Activated naive CD4-positive, alpha-beta T cell treated with anti-CD3 and anti-CD28 coated beads for 36 hours (primary cell): ENCODE measurements at places on chromosomes 12 and 14. TPM values are rescaled to one million over a fixed set of nuclear protein-coding genes. Genes with fewer than 3 reads are reported as not detected.

Gene IL22
- total RNA-seq: not detected

Gene MARS1
- 481 TPM for total RNA-seq

Gene LRP1-AS
- total RNA-seq: not detected

Gene MED13L
- 46.0 TPM for total RNA-seq

Gene DCN
- not detected for total RNA-seq

Gene CAPRIN2
- total RNA-seq: 11.3 TPM

Gene CISTR
- not detected for total RNA-seq

Gene TMEM30B
- total RNA-seq: 3.0 TPM

Gene ERC1
- 17.4 TPM for total RNA-seq

Gene KRT81
- total RNA-seq: not detected

Gene SNAPC1
- 9.2 TPM for total RNA-seq

Gene LMNTD1
- total RNA-seq: not detected

GRCh38 chr12:19215115-19215514 is 85.6 kb downstream of the PLEKHA5 start:
- no peak overlapping the region for H3K4me3 ChIP-seq
- H3K27ac ChIP-seq: no peak overlapping the region
- DNase-seq: no peak
- no peaks in the 10 kb centered on the region for H3K36me3 ChIP-seq

GRCh38 chr14:59582161-59582560 is 5.5 kb upstream of the CCDC175 start:
- no peak for DNase-seq
- H3K27ac ChIP-seq: no peak overlapping the region
- no peaks in the 10 kb centered on the region for H3K36me3 ChIP-seq
- H3K27me3 ChIP-seq: no peaks in the 10 kb centered on the region
- H3K4me3 ChIP-seq: no peak overlapping the region

DNA sequence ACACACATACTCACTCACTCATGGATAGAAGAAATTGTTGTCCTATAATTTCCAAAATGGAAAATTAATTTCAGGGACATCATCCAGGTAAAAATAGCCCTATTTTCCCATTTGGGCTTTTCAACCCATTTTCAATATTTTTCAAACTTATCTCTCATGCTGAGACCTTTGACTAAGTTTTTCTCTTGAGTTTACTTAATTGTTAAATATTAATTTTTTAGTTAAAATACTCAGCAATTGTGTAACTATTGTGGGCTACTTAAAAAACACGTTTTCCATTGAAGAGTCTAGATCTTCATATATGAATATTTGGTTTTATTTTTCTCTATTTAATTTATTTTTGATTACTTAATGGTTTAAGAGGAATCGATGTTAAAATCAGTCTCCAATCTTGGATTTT is 14.2 kb upstream of the TAS2R43 start:
- peaks cover 21% of the 10 kb centered on the region for H3K4me1 ChIP-seq
- peaks cover 60% of the 10 kb centered on the region for H3K36me3 ChIP-seq
- no peak overlapping the region for H3K4me3 ChIP-seq
- no peak overlapping the region for H3K27ac ChIP-seq
- DNase-seq: no peak

DNA sequence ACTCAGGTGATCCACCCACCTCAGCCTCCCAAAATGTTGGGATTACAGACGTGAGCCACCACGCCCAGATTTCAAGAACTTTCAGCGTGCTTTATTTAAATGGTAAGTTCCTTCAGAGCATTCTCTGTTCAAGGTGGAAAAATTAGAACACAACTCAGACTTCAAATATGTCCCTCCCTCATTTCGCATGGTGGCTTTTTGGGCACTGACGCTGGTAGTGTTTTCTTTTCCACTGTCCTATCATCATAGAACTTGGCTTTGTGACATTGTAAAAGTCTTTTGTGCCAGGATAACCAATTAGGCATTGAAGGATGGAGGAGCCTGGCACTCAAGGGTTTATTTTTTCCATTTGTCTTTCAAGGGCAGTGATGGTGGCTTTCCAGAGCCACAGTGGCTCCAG is 190.8 kb downstream of the NUAK1 start:
- H3K27me3 ChIP-seq: peaks cover 10% of the 10 kb centered on the region
- H3K36me3 ChIP-seq: no peaks in the 10 kb centered on the region
- H3K4me1 ChIP-seq: no peaks in the 10 kb centered on the region
- no peak for DNase-seq
- no peak overlapping the region for H3K4me3 ChIP-seq

GRCh38 chr14:75723716-75724115 is 62.7 kb downstream of the TTLL5 start:
- no peak overlapping the region for H3K27ac ChIP-seq
- DNase-seq: no peak
- H3K36me3 ChIP-seq: peaks cover 49% of the 10 kb centered on the region

- H3K27me3 ChIP-seq: peaks cover 3% of the 10 kb centered on the region
- H3K36me3 ChIP-seq: no peaks in the 10 kb centered on the region
- H3K4me3 ChIP-seq: no peak overlapping the region
- H3K4me1 ChIP-seq: peaks cover 67% of the 10 kb centered on the region
- DNase-seq: no peak
These were observed 19.0 kb downstream of the RIN3 start for GRCh38 chr14:92532490-92533163.

- no peak overlapping the region for H3K4me3 ChIP-seq
- H3K4me1 ChIP-seq: peaks cover 31% of the 10 kb centered on the region
- no peak for DNase-seq
- H3K27ac ChIP-seq: no peak overlapping the region
- peaks cover 12% of the 10 kb centered on the region for H3K27me3 ChIP-seq
- no peaks in the 10 kb centered on the region for H3K36me3 ChIP-seq
These were observed 5.2 kb downstream of the GALNT9 start for GRCh38 chr12:132324173-132324572.

DNA sequence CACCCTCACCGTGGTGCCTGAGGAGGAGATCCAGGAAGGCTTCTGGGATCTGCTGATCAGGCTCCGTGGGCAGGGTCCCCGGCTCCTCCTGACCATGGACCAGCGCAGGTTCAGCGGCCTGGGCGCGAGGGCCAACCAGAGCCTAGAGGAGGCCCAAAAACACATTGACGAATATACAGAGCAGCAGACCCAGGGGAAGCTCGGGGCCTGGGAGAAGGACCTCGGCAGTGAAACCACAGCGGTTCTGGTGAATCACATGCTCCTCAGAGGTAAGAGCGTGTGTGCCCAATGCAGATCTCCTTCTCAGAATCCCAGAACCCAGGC is 29.4 kb downstream of the SERPINA3 start:
- H3K27me3 ChIP-seq: peaks cover 3% of the 10 kb centered on the region
- DNase-seq: no peak
- H3K36me3 ChIP-seq: no peaks in the 10 kb centered on the region
- no peak overlapping the region for H3K4me3 ChIP-seq
- no peak overlapping the region for H3K27ac ChIP-seq

DNA sequence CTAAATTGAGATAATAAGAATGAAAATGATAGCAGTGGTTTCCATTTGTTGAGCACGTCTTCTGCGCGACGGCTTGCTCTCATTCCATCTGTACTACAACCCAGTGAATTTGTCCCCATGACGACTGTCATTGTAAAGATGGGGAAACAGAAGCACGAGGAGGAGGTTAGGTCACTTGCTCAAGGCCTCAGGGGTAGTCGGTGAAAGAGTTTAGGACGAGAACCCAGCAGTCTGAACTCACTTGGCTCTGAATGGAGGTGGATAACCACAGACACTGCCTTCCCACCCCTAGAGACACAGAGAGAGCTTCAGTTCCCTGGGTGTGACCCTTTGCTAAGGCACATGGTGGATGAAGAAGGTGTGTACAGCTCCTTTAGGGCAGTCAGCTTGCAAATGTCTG is 30.9 kb upstream of the PLEKHG3 start:
- H3K27ac ChIP-seq: no peak overlapping the region
- H3K27me3 ChIP-seq: no peaks in the 10 kb centered on the region
- DNase-seq: no peak
- peaks cover 16% of the 10 kb centered on the region for H3K4me1 ChIP-seq
- no peaks in the 10 kb centered on the region for H3K36me3 ChIP-seq
- H3K4me3 ChIP-seq: no peak overlapping the region

- H3K4me1 ChIP-seq: peaks cover 4% of the 10 kb centered on the region
- H3K27ac ChIP-seq: no peak overlapping the region
- no peak overlapping the region for H3K4me3 ChIP-seq
- DNase-seq: no peak
- H3K36me3 ChIP-seq: no peaks in the 10 kb centered on the region
These were observed 15.6 kb downstream of the BCL2L14 start for GRCh38 chr12:12086362-12086761.

GRCh38 chr12:40107098-40107802 is 1.4 kb upstream of the SLC2A13 start:
- H3K36me3 ChIP-seq: no peaks in the 10 kb centered on the region
- no peaks in the 10 kb centered on the region for H3K27me3 ChIP-seq
- DNase-seq: peak; percentile 94
- H3K4me1 ChIP-seq: peaks cover 37% of the 10 kb centered on the region
- peak overlapping the region; percentile 53 for H3K4me3 ChIP-seq

DNA sequence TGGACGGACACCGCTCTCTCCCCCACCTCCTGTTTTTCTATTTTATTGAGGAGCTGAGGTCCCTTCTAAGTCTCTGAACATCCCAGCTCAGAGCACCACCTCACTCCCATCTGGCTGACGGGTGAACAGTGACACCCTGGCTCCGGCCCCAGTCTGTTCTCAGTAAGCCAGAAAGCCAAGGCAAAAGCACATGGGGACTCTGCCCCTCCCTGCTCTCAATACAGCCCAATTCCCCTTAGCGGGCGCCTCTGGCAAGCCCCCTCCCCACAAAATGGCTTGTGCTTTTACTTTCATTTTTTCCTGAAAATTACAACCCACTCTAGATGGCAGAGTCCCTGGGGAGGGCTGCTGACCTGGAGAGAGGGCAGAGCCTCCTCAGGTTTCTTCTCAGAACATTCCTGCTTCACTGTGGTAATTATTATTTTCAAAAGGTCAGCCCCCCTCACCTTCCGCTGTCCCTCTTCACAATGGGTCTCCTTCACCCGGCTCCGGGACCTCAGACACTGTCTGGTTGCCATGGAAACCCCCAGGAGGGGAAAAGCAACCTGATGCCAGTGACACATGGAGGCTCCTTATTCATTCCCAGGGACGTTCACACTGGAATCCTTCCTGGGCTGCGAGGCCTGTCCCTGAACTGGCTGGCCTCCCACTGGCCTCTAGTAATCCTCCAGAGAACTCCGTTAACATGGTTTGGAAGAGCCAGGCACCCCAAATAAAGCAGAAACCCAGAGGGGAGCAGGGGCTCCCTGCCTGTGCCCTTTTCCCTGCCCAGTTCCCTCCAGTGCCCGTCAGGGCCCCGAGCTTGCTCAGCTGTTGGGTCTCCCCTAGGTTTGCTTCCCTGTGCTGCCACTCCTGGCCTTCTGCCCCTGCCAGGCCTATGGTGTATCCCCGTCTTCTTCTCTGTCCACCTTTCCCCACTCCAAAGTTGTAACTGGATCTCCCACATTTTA is 15.9 kb downstream of the COL2A1 start:
- H3K27ac ChIP-seq: no peak overlapping the region
- H3K27me3 ChIP-seq: no peaks in the 10 kb centered on the region
- H3K4me1 ChIP-seq: peaks cover 21% of the 10 kb centered on the region
- no peak overlapping the region for H3K4me3 ChIP-seq
- H3K36me3 ChIP-seq: no peaks in the 10 kb centered on the region

GRCh38 chr12:8849876-8850275 is 27.5 kb downstream of the A2ML1 start:
- H3K36me3 ChIP-seq: no peaks in the 10 kb centered on the region
- H3K27me3 ChIP-seq: no peaks in the 10 kb centered on the region
- H3K27ac ChIP-seq: no peak overlapping the region
- no peaks in the 10 kb centered on the region for H3K4me1 ChIP-seq
- no peak overlapping the region for H3K4me3 ChIP-seq
- DNase-seq: no peak

- H3K4me3 ChIP-seq: no peak overlapping the region
- H3K4me1 ChIP-seq: peaks cover 14% of the 10 kb centered on the region
- H3K27me3 ChIP-seq: no peaks in the 10 kb centered on the region
- peaks cover 4% of the 10 kb centered on the region for H3K36me3 ChIP-seq
- no peak overlapping the region for H3K27ac ChIP-seq
- no peak for DNase-seq
These were observed 124.6 kb downstream of the ERC1 start for GRCh38 chr12:1115484-1116231.

- peaks cover 55% of the 10 kb centered on the region for H3K4me1 ChIP-seq
- H3K27me3 ChIP-seq: no peaks in the 10 kb centered on the region
- H3K4me3 ChIP-seq: no peak overlapping the region
- DNase-seq: no peak
These were observed 3.0 kb downstream of the CDK4 start for GRCh38 chr12:57749061-57749460.

GRCh38 chr12:26684101-26684500 is 148.9 kb downstream of the ITPR2 start:
- peaks cover 46% of the 10 kb centered on the region for H3K36me3 ChIP-seq
- no peak overlapping the region for H3K4me3 ChIP-seq
- no peaks in the 10 kb centered on the region for H3K27me3 ChIP-seq

DNA sequence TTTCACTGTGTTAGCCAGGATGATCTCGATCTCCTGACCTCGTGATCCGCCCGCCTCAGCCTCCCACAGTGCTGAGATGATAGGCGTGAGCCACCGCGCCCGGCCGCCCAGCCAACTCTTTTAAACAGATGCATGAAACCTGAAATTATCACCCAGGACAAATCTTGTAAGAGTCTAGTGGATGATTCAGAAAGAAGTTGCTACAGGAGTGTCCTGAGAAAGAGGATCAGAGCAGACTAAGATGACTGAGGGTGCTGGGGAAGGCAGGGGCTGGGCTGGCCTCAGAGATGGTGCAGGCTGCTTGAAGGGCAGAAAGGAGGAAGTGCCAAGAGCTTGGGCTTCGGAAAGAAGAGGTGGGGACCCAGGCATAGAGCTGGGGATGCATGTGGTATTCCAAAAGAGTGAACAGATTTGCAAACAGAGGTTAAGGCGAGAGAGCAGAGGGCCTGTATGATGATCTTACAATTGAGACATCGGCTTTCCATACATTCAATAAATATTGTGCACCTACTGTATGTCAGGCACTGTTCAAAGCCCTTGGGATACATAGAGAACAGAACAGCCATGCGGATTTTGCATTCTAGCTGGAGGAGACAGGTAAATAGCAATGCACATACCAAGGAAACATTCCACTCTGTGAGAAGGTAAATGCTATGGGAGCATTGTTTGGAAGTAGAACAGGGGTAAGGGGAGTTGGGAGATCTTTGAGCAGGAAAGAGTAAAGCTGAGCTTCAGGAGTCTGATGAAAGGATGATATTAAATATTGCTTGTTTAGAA is 7.4 kb upstream of the CD9 start:
- H3K27ac ChIP-seq: no peak overlapping the region
- peaks cover 8% of the 10 kb centered on the region for H3K27me3 ChIP-seq
- H3K4me1 ChIP-seq: peaks cover 7% of the 10 kb centered on the region
- DNase-seq: no peak
- no peak overlapping the region for H3K4me3 ChIP-seq
